Activated T-cell treated with anti-CD3 and anti-CD28 coated beads for 24 hours (primary cell): ENCODE measurements at places on chromosomes 16 and 17.

GRCh38 chr16:72240466-72240865 lies 68.5 kb upstream of the PMFBP1 start:
- no peak for DNase-seq

- no peak for DNase-seq
Observed at GRCh38 chr17:82324566-82325285, 7.3 kb upstream of the CD7 start.

DNA sequence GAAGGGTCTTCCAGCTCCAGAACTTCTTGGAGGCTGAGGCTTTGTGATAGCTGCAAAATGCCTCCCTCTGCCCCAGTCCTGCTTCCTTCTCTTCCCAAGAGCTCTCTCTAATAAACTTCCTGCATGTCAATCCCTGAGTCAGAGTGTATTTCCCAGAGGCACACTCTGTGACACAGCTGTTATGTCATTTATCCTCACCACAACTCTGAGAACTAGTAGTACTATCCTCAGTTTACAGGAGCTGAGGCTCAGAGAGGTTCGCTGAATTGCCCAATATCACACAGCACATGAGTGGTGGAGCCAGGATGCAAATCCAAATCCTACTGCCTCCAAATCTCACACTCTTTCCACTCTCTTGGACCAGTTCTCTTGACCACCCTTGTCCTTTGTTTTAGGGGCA lies 20.0 kb downstream of the UNC45B start:
- DNase-seq: no peak

GRCh38 chr17:15947271-15947670 lies 2.3 kb downstream of the ADORA2B start:
- DNase-seq: no peak

DNA sequence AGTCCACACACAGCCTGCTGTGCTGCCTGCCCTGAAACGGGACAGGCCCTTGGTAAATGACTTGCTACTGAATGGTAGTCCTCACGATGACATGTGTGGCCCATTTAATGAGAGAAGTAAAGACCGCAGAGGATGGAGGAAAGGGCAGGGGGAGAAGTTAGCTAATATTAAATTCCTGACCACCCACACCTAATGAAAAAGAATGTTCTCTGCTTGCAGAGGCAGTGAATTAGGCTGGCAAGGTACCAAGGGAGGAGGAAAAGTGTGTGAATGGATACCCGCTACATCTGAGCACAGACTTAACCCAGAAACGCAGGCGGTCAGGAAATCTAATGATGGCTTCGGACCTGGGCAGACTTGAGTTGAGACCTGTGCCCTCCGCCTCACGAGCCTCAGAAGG lies 141.2 kb downstream of the PRKCA start:
- DNase-seq: no peak

GRCh38 chr16:83819361-83819760 lies 11.6 kb downstream of the HSBP1 start:
- no peak for DNase-seq

GRCh38 chr16:69662901-69663300 lies 63.5 kb downstream of the NQO1 start:
- DNase-seq: no peak

- no peak for DNase-seq
Observed at GRCh38 chr16:4935241-4935855, 1.6 kb downstream of the PPL start.

- no peak for DNase-seq
Observed at GRCh38 chr17:34665150-34665806, 85.9 kb downstream of the TMEM132E start.

GRCh38 chr16:4839942-4840341 lies 7.1 kb downstream of the GLYR1 start:
- DNase-seq: no peak
